ENCODE measurements at places on chromosomes 4 and X.
A peak's percentile ranks its signal among the peaks of the same experiment; 100 is the strongest.

DNA sequence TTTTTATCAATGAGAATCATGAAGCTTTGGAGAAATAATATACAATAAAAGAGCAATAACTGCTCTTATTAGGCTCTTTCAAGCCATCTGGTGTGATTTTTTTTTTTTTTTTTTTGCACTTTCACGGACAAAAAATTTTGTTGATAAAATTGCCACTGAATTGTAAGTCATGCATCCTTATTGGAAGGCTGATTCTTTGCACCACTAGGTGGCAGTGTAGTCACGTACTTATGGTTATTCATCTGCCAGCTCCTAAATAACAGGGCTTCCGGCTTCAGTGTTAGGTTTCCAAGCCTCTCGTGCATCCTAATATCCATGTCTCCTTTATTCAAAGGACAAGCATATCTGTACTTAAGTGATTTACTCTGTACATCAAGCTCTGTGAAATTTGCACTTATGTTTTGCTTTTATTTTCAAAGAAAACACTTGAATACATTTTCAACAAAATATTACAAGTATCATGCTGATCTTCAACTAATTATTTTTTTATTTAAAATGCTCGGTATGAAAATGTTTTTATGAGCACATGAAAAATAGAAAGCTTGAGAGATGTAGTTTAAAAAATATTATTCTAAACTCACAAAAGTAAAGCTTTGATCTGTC is 1578.3 kb upstream of the TENM3 start:
- DNase-seq: peak; percentile 24

GRCh38 chr4:146439999-146440398 is 81.7 kb downstream of the SLC10A7 start:
- DNase-seq: no peak

- DNase-seq: no peak
Measured at GRCh38 chrX:151239751-151240150, 63.4 kb downstream of the GPR50 start.

GRCh38 chrX:40628506-40628905 is 5.3 kb downstream of the MPC1L start:
- DNase-seq: no peak

DNA sequence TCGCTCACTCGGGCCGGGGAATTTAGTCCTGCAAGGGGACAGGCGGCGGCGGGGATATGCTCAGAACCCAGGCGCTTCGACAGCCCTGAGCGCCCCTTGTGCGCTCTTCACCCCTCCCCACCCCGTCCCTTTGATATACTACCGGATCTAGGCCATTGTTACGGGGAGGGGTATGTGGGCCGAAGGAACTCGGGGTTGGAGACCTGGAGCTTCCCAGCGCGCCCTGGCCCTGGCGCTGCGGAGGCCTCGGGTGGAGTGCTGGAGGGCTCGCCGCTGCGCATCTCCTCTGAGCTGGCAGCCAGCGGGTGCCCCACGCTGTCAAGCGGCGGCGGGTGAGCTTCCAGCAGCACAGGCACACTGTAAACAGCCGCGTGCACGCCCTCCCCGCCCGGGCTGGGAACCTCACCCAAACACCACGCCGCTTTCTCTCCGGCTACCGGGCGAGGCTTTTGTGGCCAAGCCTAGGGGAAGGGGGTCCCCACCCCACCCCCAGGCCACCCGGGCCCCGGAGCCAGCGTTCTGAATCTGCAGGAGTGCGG is 54.5 kb upstream of the BCOR start:
- DNase-seq: no peak

- no peak for DNase-seq
Measured at GRCh38 chr4:52057196-52057595, 6.1 kb downstream of the SPATA18 start.

- DNase-seq: no peak
Measured at GRCh38 chr4:7521666-7522065, 86.9 kb upstream of the PSAPL1 start.

DNA sequence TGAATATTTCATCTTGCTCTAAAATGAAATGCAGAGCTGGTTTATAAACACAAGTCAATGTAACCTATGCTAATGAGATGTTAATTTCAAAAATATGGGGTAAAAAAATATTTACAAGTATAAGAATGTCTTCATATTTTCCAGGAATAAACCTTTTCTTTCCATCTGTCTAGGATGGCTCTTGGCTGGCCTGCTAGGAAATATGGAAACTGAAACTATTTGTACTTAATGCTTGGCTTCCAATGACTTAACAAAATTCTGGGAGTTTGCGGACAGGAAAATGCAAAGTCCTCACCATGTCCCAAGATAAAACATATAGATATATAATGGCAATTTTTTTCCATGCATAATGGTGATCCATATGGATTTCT is 168.1 kb downstream of the SCFD2 start:
- no peak for DNase-seq

DNA sequence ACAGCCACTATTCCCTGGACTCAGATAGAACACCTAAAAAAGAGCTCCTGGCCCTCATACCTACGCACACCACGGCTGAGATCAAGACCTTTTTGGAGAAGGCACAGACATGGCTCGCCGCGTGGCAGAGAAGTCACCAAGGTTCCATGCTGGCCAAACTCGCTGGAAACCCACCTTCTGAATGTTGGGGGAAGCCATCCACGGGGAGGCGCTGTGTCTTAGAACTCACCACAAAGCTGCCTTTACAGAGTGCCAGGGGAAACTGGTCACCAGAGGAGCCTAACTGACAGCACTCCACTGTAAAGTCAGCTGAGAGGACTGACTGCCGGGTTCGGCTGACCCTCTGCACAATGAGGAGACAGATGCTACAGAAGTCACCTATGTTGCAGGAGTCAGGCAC is 97.9 kb downstream of the NEUROG2 start:
- no peak for DNase-seq

DNA sequence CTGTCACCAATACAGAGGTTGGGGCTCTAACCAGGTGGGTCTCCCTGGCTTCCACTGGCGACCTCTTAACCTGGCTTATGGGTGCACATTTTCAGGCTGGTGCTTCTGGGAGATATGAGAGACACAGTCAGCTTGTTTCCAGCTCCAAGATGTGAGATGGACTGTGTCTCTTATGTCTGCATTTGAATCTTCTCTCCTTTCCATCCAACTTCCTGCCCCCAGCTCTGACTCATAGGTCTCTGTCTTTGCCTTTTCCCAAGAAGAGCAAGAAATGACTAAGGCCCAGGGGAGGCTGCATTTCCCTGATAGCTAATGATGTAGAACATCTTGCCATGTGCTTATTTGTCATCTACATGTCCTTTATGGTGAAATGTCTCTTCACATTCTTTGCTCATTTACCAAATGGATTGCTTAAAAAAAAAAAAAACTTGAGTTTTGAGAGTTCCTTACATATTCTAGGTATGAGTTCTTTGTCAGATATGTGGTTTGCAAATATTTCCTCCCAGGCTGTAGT is 3.2 kb upstream of the UXT start:
- DNase-seq: peak; percentile 42

DNA sequence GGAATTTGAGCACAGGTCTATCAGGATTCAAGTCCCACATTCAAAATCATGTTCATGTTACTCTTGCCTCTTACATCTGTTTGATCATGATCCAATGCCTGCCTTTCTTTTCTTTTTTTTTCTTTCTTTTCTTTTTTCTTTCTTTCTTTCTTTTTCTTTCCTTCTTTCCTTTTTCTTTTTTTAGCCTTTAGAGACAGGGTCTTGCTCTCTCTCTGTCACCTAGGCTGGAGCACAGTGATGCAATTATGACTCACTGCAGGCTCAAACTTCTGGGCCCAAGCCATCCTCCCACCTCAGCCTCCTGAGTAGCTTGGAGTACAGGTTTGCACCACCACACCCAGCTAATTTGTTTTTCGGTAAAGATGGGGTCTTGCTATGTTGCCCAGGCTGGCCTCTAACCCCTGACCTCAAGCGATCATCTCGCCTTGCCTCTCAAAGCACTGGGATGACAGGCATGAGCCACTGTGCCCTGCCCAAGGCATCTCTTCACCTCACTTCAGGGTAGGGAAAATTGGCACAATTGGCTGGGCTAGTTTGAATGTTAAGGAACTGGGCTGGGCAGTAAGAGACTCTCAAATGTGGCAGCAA is 359.2 kb downstream of the FBXW7 start:
- no peak for DNase-seq

GRCh38 chrX:120726294-120726693 is 96.4 kb upstream of the C1GALT1C1 start:
- no peak for DNase-seq

- DNase-seq: no peak
Measured at GRCh38 chr4:183867247-183867646, 37.9 kb upstream of the STOX2 start.

Measured in activated T-cell treated with anti-CD3 and anti-CD28 coated beads for 48 hours (primary cell).